IMR-90 (cell line): ENCODE measurements at places on chromosomes 12 and 14. TPM values are rescaled to one million over a fixed set of nuclear protein-coding genes. Genes with fewer than 3 reads are reported as not detected.

- H3K27me3 ChIP-seq: no peaks in the 10 kb centered on the region
- no peak overlapping the region for H3K27ac ChIP-seq
- no peak for DNase-seq
- H3K4me3 ChIP-seq: no peak overlapping the region
Measured at GRCh38 chr12:6961278-6961694, 9.2 kb downstream of the PHB2 start.

DNA sequence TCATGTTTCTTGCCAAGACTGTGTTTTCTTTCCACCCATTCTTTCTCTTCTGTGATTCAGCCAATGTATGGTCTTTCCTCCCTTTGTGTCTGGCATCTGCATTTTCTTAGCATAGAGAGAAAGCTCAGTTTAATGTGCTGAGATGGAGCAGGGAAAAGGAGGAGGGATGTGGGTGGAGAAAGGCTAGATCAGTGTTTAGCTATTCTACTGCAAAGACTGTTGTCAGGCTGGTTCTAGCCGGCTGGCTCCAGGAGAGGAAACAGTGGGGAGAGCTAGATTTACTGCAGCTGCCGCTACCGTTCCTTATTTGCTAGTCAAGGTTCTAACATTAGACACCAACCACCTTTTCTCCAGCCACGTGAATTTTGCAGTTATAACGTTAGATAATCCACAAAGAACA, 5.2 kb upstream of the RIMKLB start:
- peak; percentile 71 for DNase-seq
- H3K4me1 ChIP-seq: no peaks in the 10 kb centered on the region
- H3K4me3 ChIP-seq: no peak overlapping the region

DNA sequence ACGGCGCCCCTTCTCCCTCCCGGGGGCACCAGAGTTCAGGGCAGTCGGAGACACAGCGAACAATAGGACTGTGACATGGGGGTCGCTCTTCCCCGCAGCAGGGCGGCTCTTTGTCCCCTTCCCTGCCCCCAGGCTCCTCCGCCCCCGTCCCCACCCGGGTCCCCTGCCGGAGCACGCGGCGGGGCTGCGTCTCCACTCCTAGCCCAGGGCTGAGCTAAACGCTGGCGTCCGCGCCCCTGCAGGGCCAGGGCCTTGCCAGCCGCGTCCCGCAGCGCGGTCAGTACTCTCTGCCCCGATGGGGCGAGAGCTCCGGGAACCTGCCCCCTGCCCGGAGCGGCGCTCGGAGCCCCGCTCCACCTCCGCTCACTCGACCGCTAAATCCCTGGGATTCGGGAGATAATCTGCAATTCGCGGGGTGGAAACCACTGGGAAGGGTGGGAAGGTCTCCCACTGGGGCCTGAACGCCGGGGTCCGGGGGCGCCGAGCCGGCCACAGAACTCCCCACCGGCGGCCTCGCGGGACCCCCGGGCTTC, 825 bp upstream of the CCDC85C start:
- H3K4me1 ChIP-seq: peaks cover 17% of the 10 kb centered on the region
- peak overlapping the region; percentile 83 for H3K27ac ChIP-seq
- no peaks in the 10 kb centered on the region for H3K36me3 ChIP-seq
- H3K4me3 ChIP-seq: peak overlapping the region; percentile 63

GRCh38 chr14:97943619-97944018, 1146.4 kb downstream of the VRK1 start:
- no peak overlapping the region for H3K4me3 ChIP-seq
- H3K4me1 ChIP-seq: no peaks in the 10 kb centered on the region

- H3K36me3 ChIP-seq: no peaks in the 10 kb centered on the region
- H3K4me1 ChIP-seq: no peaks in the 10 kb centered on the region
- no peak overlapping the region for H3K27ac ChIP-seq
- no peak overlapping the region for H3K4me3 ChIP-seq
- peak; percentile 63 for DNase-seq
- H3K27me3 ChIP-seq: no peaks in the 10 kb centered on the region
Measured at GRCh38 chr12:59980476-59980875, 384.6 kb downstream of the SLC16A7 start.

GRCh38 chr14:51507906-51508511, 143.7 kb upstream of the FRMD6 start:
- H3K4me1 ChIP-seq: peaks cover 13% of the 10 kb centered on the region
- DNase-seq: peak; percentile 28
- H3K4me3 ChIP-seq: no peak overlapping the region

DNA sequence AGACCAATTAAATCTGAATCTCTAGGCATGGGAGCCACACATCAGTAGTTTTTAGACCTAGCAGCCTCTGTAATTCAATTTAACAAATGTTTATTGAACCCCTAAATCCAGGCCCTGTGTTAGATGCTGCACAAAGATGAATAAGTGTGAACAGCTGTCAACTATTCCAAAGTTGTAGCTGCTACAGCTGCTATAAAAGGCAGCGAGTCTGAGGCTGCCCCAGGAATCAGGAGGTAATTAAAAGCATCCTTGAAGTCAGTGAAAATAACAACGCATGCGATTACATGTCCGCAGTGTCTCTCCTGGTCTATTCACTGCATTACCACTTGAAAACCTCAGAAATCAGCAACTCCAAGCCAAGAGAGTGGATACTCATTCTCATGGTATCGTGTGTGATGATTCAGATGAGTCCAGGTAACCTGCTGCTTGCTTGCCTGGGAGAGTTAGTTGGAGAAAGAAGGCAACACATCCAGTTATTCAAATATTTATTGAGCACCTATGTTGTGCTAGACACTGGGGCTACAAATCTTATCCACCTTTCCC, 34.9 kb upstream of the DDHD1 start:
- peaks cover 11% of the 10 kb centered on the region for H3K27me3 ChIP-seq
- no peaks in the 10 kb centered on the region for H3K4me1 ChIP-seq
- DNase-seq: no peak
- H3K36me3 ChIP-seq: no peaks in the 10 kb centered on the region
- no peak overlapping the region for H3K27ac ChIP-seq

DNA sequence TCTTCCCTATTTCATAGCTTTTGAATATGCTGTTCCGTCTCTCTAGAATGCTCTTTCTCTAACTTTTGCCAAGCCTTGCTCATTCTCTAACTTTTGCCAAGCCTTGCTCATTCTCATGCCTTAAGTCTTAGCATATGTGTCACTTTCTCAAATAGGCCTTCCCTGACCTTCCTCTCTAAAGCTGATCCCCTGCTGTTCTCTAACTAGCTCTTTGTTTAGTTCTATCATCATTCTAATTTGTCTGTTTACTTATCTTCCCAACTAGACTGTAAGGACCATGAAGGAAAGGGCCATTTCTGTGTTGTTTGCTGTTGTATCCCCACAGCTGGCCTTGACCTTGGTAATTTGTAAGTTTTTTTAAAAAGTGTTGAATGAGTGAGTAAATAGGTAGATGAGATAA, 71.1 kb downstream of the ZNF641 start:
- no peak overlapping the region for H3K4me3 ChIP-seq
- no peaks in the 10 kb centered on the region for H3K36me3 ChIP-seq
- DNase-seq: no peak

DNA sequence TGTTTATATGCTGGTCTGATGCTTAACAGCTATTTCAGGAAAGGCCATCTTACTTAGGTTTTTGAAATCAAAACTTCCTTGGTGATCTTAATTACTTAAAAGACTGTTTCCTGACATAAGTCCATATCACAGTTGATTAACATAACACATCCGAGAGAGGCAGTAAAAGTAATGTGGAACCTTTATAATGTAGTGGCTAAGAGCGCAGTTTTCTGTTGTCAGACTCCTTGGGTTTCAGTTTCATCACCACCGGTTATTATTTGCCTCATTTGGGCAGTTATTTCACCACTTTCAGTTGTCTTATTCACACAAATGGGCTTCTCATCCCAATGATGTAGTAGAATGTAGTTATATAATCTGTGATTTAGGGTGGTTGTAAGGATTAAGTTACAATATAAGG, 30.9 kb downstream of the TBC1D15 start:
- no peaks in the 10 kb centered on the region for H3K36me3 ChIP-seq
- no peak overlapping the region for H3K27ac ChIP-seq
- H3K4me1 ChIP-seq: peaks cover 8% of the 10 kb centered on the region
- no peaks in the 10 kb centered on the region for H3K27me3 ChIP-seq

GRCh38 chr14:22433069-22433468, 156.0 kb downstream of the DAD1 start:
- DNase-seq: no peak
- no peak overlapping the region for H3K27ac ChIP-seq
- peaks cover 49% of the 10 kb centered on the region for H3K27me3 ChIP-seq
- no peak overlapping the region for H3K4me3 ChIP-seq
- H3K4me1 ChIP-seq: peaks cover 4% of the 10 kb centered on the region

DNA sequence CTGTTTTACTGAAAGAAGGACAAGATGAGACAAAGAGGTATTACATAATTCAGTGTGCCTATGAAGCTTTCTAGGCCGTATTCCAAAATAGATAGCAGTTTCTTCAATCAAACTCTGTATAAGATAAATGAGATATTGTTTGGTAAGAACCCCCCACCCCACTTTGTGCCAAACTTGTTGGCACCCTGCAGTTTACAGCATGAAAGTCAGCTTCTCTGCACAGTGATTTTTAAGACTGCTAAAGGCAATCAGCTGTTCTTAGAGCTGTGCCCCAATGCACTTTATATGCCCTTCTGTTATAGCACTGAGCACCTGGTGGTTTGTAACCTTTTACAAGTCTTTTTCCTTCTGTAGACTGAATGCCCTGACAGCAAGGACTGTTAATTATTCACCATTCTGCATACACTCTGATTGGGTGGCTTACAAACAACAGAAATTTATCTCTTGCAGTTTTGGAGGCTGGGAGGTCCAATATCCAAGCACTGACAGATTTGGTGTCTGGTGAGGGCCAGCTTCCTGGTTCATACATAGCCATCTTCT, 76.7 kb downstream of the ANO4 start:
- H3K36me3 ChIP-seq: no peaks in the 10 kb centered on the region
- H3K4me1 ChIP-seq: no peaks in the 10 kb centered on the region
- no peak for DNase-seq
- no peak overlapping the region for H3K4me3 ChIP-seq
- H3K27me3 ChIP-seq: no peaks in the 10 kb centered on the region

DNA sequence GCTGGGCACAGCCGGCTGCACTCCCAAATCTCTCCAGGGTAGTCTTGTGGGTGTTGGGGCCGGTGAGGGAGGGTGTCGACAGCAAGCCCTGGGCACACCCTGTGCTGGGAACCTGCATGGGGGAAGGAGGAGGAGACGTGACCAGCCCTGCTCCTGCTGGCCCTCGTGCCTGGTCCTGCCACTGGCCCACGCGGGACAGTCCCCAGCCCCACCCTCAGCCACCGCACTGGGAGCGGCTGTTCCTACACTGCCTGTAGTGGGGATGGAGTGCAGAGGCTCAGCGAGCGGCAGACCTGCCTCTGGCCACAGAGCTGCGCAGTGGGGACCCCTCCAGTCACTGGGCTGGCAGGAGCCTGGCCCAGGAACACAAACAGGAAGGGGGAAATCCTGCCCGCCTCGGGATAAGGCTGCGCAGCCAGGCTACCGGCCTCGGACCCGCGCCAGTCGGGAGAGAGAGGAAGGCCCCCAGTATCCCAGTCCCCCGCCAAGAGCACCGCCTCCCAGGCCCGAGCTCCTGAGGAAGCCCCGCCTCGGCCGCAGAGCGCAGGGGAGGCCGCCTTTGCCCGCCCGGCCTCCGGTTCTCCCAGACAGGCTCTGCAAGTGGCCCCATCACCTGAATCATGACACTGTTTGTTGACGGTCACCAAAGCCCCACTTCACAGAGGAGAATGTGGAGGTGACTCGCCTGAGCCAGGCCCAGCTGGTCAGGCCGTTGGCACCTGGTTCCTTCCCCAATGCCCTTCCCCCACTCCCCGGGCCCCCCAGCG, 10.6 kb downstream of the AHNAK2 start:
- H3K4me1 ChIP-seq: peaks cover 24% of the 10 kb centered on the region
- DNase-seq: no peak

DNA sequence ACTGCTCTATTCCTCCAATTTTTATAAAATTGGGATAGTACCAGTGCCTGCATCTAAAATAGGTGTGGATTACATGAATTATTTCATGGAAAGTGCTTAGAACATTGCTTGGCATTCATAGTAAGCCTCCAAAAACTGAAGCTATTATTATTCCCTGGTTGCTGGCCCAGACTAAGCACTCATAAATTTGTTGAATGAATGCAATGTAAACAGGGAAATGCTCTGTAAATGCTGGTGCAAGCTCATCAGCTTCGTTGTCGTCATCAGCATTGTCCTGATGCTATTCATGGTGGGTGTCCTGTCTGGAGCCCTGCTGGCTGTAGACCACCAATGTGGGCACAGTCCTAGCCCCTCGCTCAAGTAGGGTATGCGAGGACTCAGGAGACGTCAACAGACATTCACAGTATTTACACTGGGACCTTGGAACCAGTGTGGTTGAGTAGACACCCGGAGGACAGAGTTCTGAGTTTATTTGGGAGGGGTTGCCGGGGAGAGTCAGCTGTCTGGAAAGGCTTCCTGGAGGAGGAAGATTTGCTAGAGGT, 16.5 kb downstream of the BDKRB2 start:
- H3K27ac ChIP-seq: peak overlapping the region; percentile 16
- peaks cover 35% of the 10 kb centered on the region for H3K4me1 ChIP-seq
- H3K27me3 ChIP-seq: no peaks in the 10 kb centered on the region
- peaks cover 75% of the 10 kb centered on the region for H3K36me3 ChIP-seq
- H3K4me3 ChIP-seq: no peak overlapping the region

- H3K27me3 ChIP-seq: no peaks in the 10 kb centered on the region
- H3K27ac ChIP-seq: no peak overlapping the region
- no peak overlapping the region for H3K4me3 ChIP-seq
- 0 out of 2 replicates have a peak, but pooled peaks cover 1% of the 10 kb centered on the region for H3K36me3 ChIP-seq
- H3K4me1 ChIP-seq: peaks cover 2% of the 10 kb centered on the region; the same call in 1 of the 2 replicates
- no peak for DNase-seq
Measured at GRCh38 chr14:60819575-60819974, 85.0 kb downstream of the MNAT1 start.

DNA sequence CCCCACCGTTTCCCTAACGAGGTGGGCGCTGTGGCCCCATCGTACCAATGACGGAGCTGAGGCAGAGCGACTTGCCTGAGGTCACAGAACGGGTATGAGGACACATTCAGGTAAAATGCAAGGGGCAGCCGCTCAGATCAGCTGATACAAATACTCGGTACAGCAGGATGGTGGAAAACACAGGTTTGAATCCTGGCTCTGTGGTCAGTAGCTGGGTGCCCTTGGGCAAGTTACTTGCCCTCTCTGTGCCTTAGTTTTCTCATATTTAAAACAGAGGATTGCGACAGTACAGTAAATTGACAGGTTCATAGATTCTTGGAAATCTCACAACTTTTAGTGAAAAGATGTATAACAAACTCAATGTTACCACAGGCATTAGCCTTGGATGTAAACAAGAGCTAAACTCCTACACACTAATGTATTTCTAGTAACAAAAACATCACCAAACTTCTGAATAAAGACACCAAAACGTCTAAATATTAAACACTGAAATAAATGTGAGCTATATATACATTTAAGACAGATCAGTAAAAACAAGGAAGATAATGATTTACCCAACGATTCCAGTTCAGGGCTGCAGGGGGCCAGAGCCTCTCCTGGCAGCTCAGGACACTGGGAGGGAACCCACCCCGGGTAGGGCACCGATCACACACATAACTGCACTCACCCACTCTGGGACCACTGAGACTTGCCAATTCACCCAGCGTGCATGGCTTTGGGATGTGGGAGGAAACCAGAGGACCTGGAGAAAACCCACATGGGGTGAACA, 128.4 kb downstream of the RBM19 start:
- no peak overlapping the region for H3K27ac ChIP-seq
- H3K4me3 ChIP-seq: no peak overlapping the region
- peaks cover 3% of the 10 kb centered on the region; the same call in 1 of the 2 replicates for H3K4me1 ChIP-seq
- H3K27me3 ChIP-seq: no peaks in the 10 kb centered on the region
- no peak for DNase-seq

The SLC22A17 gene
- 6.4 and 6.6 TPM in 2 replicates for total RNA-seq

The IFI27 gene
- under 0.01 TPM in 1 of 2 replicates, not detected in the other for total RNA-seq

The SEC23A gene
- 417 and 609 TPM in 2 replicates for total RNA-seq

The LRRIQ1 gene
- under 0.01 and 0.28 TPM in 2 replicates for total RNA-seq

The GALNT9 gene
- under 0.01 TPM in 1 of 2 replicates, not detected in the other for total RNA-seq

The PLEKHD1 gene
- under 0.01 TPM in 1 of 2 replicates, not detected in the other for total RNA-seq

The MANSC4 gene
- total RNA-seq: not detected in 2 replicates

The KRT83 gene
- total RNA-seq: not detected in 2 replicates

The AQP2 gene
- total RNA-seq: not detected in 2 replicates

The PTCSC3 gene
- total RNA-seq: not detected in 2 replicates

The FAM186B gene
- 0.18 and 0.28 TPM in 2 replicates for total RNA-seq

The IL31 gene
- not detected in 2 replicates for total RNA-seq
